Stimulated activated CD4-positive, alpha-beta T cell treated with anti-CD3 and anti-CD28 coated beads, Interleukin-12 subunit alpha, Interleukin-12 subunit beta, amount 100 ng/mL, for 24 hours (primary cell): ENCODE measurements at places on chromosomes 16 and 17.

DNA sequence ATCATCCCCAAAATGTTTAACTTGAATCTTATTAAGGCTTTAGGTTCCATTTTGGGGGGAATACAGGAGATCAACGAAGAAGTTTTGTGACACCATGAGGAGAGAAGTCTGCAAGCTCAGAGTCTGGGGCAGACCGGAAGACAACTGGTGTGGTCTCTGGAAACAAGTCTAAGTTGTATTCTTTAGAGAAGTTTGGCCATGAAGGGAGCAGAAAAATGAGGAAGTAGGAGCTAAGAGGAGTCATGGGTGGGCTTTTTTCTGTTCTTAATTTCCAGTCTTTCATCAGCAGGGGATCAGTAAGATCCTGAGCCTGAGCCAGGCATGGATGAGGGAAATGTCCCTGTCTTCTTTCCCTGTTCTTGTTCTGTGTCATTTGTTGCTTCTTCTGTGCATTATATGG lies 35.8 kb upstream of the NF1 start:
- DNase-seq = no peak

- DNase-seq = no peak
These were observed 154.4 kb downstream of the CLEC16A start for GRCh38 chr16:11098601-11099390.

DNA sequence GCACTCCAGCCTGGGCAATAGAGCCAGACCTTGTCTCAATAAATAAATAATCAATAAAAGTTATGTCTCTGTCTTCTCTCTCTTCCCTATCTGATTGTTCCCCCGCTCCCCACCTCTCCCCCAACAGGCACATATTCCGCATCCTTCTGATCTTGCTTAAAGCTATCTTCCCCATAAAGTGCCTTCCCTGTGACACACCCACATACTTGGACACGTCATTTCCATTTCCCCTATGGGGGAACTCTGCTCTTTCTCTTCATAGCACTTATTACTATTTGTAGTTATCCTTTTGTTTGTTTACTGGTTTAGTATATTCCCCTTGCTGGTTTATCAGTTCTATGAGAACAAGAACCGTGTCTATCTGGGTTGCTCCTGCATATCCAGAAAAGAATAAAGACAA lies 14.9 kb downstream of the MYO1D start:
- no peak for DNase-seq

DNA sequence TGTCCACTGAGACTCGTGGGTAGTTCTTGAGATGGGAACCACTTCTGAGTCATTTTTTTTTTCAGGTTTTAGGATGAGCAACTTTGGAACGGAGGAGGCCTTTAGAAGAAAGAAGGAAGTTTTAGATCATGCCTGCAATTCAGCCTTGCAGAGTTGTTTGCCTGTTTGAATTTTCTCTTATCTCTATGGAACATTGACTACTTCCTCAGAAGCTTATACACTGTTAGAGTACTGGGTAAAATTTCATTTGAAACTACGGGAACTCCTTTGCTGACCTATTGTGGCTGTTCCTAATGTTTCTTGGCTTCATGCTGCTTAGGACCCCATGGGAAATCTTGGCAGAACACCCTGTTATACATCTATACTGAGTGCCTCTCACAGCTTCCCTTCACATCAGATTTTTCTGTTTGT lies 70.8 kb downstream of the MAP2K6 start:
- no peak for DNase-seq

GRCh38 chr17:41464682-41465081 lies 2.5 kb downstream of the KRT32 start:
- no peak for DNase-seq

GRCh38 chr17:65254166-65254565 lies 117.0 kb downstream of the RGS9 start:
- no peak for DNase-seq

DNA sequence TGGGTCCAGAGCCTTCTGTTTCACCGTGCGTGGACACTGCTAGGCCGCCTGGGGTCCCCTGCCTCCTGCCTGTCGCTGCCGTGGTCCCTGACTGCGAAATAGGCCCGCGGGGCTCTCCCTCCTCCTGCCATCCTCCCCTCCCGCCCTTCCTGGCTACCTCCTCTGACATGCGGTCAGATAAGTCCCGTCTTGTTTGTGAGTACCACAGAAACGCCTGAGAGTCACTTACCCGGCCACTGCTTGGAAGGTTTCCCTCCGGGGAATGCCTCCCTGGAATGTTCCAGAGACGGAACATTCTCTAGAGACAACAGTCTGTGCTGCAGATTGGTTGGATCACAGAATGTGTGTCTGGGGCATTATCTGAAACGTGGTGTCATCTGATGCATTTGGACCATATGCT lies 22.7 kb downstream of the CIBAR2 start:
- no peak for DNase-seq
